ENCODE measurements at places on chromosomes 12 and 14. TPM values are rescaled to one million over a fixed set of nuclear protein-coding genes. Genes with fewer than 3 reads are reported as not detected.
A peak's percentile ranks its signal among the peaks of the same experiment; 100 is the strongest.

DNA sequence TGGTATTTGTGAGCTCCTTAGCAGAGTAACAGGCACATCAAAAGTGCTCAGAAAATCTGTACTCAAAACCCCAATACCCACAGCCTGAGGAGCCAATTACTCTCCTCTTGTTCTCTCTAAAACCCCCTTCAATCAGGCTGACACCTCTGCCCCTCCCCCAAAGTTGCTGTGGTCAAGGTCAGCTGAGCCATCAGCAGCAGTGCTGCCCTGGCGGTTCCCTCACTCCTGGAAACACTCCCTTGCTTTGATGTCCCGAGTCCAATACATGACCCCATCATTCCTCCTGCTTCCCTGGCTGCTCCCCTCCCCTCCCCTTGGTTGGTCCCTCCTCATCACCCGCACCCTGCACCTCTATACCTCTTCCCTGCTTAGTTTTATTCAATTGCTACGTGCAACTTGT lies 57.2 kb upstream of the C14orf132 start:
- DNase-seq, result no peak

GRCh38 chr12:92561543-92561899 lies 141.3 kb upstream of the PLEKHG7 start:
- DNase-seq, result peak; percentile 82

The RILPL1 gene
- total RNA-seq, result 8.2 TPM

The FOXG1 gene
- 0.24 TPM for total RNA-seq

Data from umbilical cord (tissue), 2 donors.